IPS DF 6.9 (cell line): ENCODE measurements at places on chromosomes 5 and 9.

GRCh38 chr5:1014781-1015221 is 6.2 kb downstream of the NKD2 start:
- no peak for DNase-seq
- H3K4me3 ChIP-seq = no peak overlapping the region
- H3K4me1 ChIP-seq = no peaks in the 10 kb centered on the region
- no peak overlapping the region for H3K27ac ChIP-seq
- peaks cover 3% of the 10 kb centered on the region; the same call in 1 of the 2 replicates for H3K27me3 ChIP-seq

- H3K36me3 ChIP-seq = no peaks in the 10 kb centered on the region
- no peak for DNase-seq
- no peaks in the 10 kb centered on the region for H3K27me3 ChIP-seq
- H3K27ac ChIP-seq = no peak overlapping the region
- H3K4me1 ChIP-seq = peaks cover 4% of the 10 kb centered on the region; the same call in 1 of the 2 replicates
Observed at GRCh38 chr5:72160329-72160728, 53.1 kb downstream of the MAP1B start.

GRCh38 chr9:122379340-122379739 is 8.5 kb downstream of the PTGS1 start:
- H3K36me3 ChIP-seq = no peaks in the 10 kb centered on the region
- H3K27me3 ChIP-seq = no peaks in the 10 kb centered on the region
- no peak overlapping the region for H3K4me3 ChIP-seq
- no peak for DNase-seq
- no peak overlapping the region for H3K27ac ChIP-seq

- no peak overlapping the region for H3K4me3 ChIP-seq
- no peak for DNase-seq
- H3K27me3 ChIP-seq = no peaks in the 10 kb centered on the region
- H3K36me3 ChIP-seq = no peaks in the 10 kb centered on the region
Observed at GRCh38 chr5:1747803-1748085, 51.9 kb downstream of the MRPL36 start.

DNA sequence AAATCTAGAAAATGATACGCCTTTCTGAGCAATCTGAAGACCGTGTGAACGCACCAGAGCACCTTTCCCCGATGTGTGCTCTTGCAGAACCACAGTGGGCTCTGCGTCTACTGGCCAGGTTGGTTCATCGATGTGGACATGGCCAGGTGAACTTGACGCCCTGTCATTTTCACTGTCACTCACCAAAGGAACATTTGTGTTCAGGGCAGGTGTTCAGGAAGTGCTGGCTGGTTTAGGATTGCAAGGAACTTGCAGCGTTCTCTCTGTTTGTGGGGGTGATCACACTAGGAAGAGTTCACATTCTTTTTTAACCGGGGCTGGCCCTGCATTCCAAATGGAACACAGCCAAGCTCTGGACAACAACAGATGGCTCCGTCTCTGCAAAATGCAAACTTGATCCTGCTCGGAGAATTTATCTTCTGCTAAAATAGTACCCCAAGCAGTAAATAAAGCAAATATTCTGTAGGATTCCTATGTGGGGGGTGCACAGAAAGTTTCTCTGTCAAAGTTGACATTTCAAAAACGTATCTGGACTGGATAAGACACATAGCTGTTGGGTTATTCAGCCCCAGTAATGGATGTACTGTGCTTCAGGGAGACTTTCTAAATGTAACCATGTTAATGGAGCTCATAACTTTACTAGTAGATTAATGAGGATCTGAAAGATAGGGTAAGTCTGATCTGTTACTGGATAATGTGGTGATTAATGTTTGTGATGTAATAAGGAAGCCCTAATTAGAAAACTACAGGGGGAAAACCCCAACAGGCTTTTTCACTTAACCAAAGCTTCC is 45.7 kb upstream of the FANCC start:
- H3K4me1 ChIP-seq = peaks cover 3% of the 10 kb centered on the region
- no peaks in the 10 kb centered on the region for H3K36me3 ChIP-seq
- no peaks in the 10 kb centered on the region for H3K27me3 ChIP-seq
- no peak overlapping the region for H3K27ac ChIP-seq
- no peak for DNase-seq

DNA sequence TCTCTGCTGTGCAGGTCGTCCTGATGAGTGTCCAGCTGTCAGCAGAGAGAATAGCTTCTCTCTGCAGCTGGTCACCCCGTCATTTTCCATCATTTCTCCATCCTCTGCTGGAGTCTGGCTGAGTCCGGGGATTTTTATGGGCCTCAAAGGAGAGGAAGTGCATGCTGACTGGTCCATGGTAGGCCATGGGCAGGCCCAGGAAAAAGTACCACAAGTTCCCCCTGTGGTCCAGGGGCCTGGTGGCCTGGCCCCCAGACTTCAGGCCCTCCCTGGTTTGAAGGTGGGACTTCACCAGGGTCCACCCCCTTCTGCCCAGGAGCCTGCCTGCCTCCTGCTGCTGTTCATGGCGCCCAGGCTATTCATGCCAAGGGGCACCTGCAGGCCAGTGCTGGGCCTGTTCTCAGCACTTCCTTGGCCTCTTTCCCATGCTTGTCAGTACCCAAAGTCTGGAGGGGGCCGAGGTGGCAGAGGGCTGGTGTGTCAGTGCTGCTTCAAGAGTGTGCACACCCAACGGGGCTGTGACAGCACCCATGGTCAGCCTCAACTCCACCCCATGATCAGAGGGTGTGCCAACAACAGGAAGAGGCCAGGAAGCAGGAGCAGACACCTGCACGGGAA is 7.3 kb upstream of the MTMR12 start:
- H3K27me3 ChIP-seq = no peaks in the 10 kb centered on the region
- no peaks in the 10 kb centered on the region for H3K36me3 ChIP-seq
- H3K4me3 ChIP-seq = no peak overlapping the region
- H3K27ac ChIP-seq = no peak overlapping the region

DNA sequence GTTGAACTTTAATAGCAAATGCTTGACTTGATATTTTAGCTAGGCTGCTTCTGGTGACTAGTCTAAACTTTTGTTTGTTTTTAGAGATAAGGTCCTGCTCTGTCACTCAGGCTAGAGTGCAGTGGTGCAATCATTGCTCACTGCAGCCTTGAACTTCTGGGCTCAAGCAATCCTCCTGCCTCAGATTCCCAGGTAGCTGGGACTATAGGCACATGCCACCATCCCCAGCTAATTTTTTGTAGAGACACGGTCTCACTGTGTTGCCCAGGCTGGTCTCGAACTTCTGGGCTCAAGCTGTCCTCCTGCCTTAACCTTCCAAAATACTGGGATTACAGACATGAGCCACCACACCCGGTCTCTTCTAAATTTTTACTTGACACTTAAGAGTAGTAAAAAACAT is 20.7 kb downstream of the CDC37L1 start:
- H3K36me3 ChIP-seq = no peaks in the 10 kb centered on the region
- no peak overlapping the region for H3K27ac ChIP-seq
- no peak for DNase-seq
- no peaks in the 10 kb centered on the region for H3K4me1 ChIP-seq
- no peak overlapping the region for H3K4me3 ChIP-seq

DNA sequence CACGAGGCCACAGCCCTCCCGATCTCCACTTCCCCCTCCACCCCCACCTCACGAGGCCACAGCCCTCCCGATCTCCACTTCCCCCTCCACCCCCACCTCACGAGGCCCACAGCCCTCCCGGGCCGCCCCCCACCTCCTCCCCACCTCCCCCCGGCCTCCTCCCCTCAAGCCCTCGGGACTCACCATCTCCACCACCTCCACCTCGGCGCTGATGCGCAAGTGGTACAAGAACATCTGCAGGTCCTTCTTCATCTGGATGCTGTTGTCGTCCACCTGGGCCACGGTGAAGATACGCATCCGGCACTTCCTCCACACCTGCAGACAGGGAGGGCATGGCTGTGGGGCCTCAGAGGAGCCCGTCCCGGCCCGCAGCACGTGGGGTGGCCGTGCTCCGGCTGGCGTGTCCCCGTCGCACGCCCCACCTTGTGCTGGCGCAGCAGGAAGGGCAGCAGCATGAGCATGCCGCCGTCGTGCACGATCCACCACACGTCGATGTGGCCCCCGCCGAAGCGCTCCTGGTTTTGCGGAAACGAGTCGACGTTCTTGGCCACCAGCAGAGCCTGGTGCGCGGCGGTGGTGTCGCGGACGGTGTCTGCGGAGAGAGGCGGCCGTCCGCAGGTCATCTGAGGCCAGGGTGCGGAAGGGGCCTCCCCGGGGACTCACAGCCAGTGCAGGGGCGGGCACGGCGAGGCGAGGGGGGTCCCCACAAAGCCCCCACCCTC is 48.0 kb downstream of the SLC12A7 start:
- H3K4me1 ChIP-seq = no peaks in the 10 kb centered on the region
- DNase-seq = no peak

GRCh38 chr5:66306844-66307315 is 162.8 kb downstream of the SREK1 start:
- H3K4me3 ChIP-seq = no peak overlapping the region
- H3K27me3 ChIP-seq = no peaks in the 10 kb centered on the region; the same call in 1 of the 2 replicates
- H3K27ac ChIP-seq = no peak overlapping the region
- DNase-seq = no peak
- no peaks in the 10 kb centered on the region for H3K4me1 ChIP-seq
- no peaks in the 10 kb centered on the region for H3K36me3 ChIP-seq

GRCh38 chr9:88173378-88173999 is 35.2 kb upstream of the SPATA31C2 start:
- no peak overlapping the region for H3K27ac ChIP-seq
- H3K4me3 ChIP-seq = no peak overlapping the region
- no peaks in the 10 kb centered on the region for H3K4me1 ChIP-seq

GRCh38 chr5:180395540-180396274 is 42.6 kb upstream of the GFPT2 start:
- no peak overlapping the region for H3K4me3 ChIP-seq
- no peaks in the 10 kb centered on the region for H3K36me3 ChIP-seq
- H3K4me1 ChIP-seq = peaks cover 1% of the 10 kb centered on the region; the same call in 1 of the 2 replicates
- no peaks in the 10 kb centered on the region for H3K27me3 ChIP-seq
- no peak for DNase-seq
- H3K27ac ChIP-seq = no peak overlapping the region

GRCh38 chr9:111386386-111386785 is 56.4 kb upstream of the OR2K2 start:
- no peak overlapping the region for H3K27ac ChIP-seq
- no peaks in the 10 kb centered on the region for H3K27me3 ChIP-seq
- H3K4me1 ChIP-seq = no peaks in the 10 kb centered on the region
- peaks cover 13% of the 10 kb centered on the region; the same call in 1 of the 2 replicates for H3K36me3 ChIP-seq
- DNase-seq = no peak
- no peak overlapping the region for H3K4me3 ChIP-seq

- H3K27ac ChIP-seq = no peak overlapping the region
- peaks cover 9% of the 10 kb centered on the region for H3K4me1 ChIP-seq
- no peak for DNase-seq
- no peaks in the 10 kb centered on the region for H3K27me3 ChIP-seq
- no peak overlapping the region for H3K4me3 ChIP-seq
Observed at GRCh38 chr9:133514460-133515239, 10.1 kb downstream of the MYMK start.

GRCh38 chr5:20618340-20618739 is 630.3 kb upstream of the CDH18 start:
- no peak for DNase-seq
- no peak overlapping the region for H3K27ac ChIP-seq
- H3K27me3 ChIP-seq = no peaks in the 10 kb centered on the region

GRCh38 chr5:95712347-95712958 is 18.7 kb upstream of the RHOBTB3 start:
- no peaks in the 10 kb centered on the region for H3K36me3 ChIP-seq
- DNase-seq = no peak
- peaks cover 1% of the 10 kb centered on the region; the same call in 1 of the 2 replicates for H3K4me1 ChIP-seq
- H3K4me3 ChIP-seq = no peak overlapping the region

DNA sequence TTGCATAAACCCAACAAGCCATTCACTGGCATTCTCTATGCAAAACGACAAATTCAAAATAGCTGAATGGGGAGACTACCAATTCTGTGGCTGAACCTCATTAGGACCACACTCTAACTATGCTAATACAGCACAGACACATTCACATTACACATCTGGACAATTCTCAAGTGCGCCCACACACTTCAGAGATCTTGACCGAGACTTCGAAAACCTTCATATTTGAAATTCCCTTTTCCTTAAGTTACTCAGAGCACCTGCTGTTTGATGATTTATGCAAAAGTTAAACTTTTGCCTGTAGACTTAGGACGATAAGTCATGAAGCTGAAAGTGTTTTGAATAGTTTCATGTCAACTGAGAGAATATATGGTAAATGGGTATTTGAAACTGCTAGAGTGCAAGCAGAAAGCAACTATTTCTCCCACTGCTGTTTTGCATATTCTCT is 111.9 kb downstream of the FBN2 start:
- no peak overlapping the region for H3K4me3 ChIP-seq
- DNase-seq = no peak
- no peak overlapping the region for H3K27ac ChIP-seq
- no peaks in the 10 kb centered on the region for H3K27me3 ChIP-seq
- H3K4me1 ChIP-seq = no peaks in the 10 kb centered on the region; the same call in 1 of the 2 replicates

DNA sequence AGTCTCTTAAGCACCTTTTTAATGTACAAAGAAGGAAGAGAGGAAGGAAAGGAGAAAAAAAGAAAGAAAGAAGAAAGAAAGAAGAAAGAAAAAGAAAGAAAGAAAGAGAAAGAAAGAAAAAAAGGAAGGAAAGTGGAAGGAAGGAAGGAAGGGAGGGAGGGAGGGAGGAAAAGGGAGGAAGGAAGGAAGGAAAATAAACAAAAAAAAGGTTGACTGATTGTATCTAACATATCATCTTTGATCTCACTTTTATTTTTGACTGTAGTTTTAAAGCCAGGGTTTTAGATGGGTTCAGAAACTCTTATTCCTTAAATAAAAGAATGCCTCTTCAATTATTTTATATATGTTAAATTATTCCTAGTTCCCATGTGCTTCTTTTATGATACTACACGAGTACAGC is 794.5 kb downstream of the CDH12 start:
- no peaks in the 10 kb centered on the region for H3K36me3 ChIP-seq
- DNase-seq = no peak
- no peak overlapping the region for H3K27ac ChIP-seq
- H3K27me3 ChIP-seq = no peaks in the 10 kb centered on the region

- DNase-seq = no peak
- no peaks in the 10 kb centered on the region for H3K27me3 ChIP-seq
- no peak overlapping the region for H3K27ac ChIP-seq
- H3K4me3 ChIP-seq = no peak overlapping the region
Observed at GRCh38 chr5:160133071-160133917, 14.0 kb upstream of the PWWP2A start.

DNA sequence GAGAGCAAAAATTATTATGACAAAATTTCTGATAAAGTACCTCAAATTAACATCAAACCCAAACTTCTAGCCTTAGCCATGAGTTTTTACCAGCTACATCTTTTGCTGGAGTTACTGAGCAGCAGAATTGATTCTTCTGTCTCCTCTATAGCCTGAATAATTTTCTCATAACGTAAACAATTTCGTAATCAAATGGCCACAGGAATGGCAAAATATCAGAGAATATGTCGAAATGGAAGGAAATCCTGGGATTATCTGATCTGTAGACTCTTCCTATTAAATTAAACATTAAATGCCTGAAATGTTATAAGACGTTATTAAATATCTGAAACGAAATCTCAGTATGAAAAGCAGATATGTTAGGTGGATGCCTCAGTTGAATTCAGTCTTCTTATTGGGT is 41.1 kb downstream of the LURAP1L start:
- H3K4me1 ChIP-seq = no peaks in the 10 kb centered on the region
- DNase-seq = no peak
- no peaks in the 10 kb centered on the region for H3K36me3 ChIP-seq
- no peak overlapping the region for H3K4me3 ChIP-seq
